ENCODE measurements at places on chromosomes 5 and 9. TPM values are rescaled to one million over a fixed set of nuclear protein-coding genes. Genes with fewer than 3 reads are reported as not detected.

The PALM2AKAP2 gene
- total RNA-seq = 9.1 TPM

DNA sequence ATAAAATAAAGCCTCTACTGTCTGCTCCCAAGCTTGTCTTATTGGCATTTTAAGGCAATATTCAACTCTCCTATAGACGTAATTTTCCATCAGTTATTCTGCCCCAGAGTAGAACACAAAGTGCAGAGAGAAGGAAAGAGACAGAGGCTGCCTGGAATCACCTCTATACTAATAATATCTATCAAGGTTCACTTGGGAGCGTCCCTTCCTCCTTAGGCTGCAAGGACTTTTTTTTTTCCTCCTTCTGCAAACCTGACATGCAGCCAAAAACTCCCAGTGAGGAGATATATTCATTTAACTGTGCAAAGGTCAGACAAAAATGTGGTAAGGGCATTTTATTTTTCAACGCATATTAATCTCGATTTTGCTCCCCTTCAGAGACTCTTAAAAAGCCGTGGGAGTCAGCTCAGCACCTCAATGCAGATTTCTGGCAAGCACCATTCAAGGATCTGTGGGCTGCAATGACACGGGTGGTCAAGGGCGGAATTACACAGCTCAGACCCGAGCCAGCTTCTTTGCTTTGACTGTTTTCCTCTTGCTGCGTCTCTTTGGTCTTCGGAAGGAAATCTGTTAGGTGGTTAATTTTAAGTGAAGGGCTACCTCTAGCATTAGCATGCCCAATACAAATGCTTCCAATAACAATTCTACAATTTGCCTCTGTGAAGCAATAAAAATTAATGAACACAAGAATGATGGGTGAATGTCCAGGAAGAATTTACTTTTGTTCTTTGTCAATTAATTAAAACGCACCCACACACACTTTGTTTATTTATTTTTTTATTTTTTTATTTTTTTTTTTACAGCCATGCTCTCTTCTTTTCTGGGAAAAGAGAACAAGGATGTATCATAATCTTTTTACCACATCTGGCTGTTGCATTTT, 587.7 kb upstream of the GRAMD2B start:
- no peaks in the 10 kb centered on the region for H3K36me3 ChIP-seq
- no peak overlapping the region for H3K4me3 ChIP-seq
- peak; percentile 33 for DNase-seq
- no peaks in the 10 kb centered on the region for H3K4me1 ChIP-seq
- H3K27me3 ChIP-seq = no peaks in the 10 kb centered on the region

DNA sequence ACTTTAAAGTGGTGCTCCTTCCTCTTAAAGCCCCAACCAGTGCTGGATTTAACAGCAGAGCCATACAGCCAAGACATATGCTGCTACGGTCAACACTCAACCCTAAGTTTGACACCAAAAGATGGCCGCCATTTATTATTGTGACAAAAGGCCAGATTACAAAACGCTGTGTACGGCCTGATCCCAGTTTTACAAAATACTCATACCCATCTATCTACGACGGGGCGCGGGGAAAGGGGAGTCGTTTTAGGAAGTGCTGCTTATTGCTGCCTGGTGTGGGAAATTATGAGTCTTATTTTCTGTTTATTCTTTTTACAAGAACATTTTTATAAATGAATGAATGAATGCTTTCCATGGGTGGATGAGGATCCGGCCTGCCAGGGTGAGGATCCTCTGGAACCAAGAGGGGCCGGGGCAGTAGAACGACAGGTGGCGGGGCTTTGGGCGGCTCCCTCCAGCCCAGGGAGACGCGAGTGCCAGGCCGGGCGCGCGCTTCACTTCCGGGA, 457 bp upstream of the IDNK start:
- peak overlapping the region; percentile 89 for H3K27ac ChIP-seq
- DNase-seq = no peak
- H3K36me3 ChIP-seq = peaks cover 32% of the 10 kb centered on the region
- peak overlapping the region; percentile 83 for H3K4me3 ChIP-seq
- H3K27me3 ChIP-seq = no peaks in the 10 kb centered on the region

DNA sequence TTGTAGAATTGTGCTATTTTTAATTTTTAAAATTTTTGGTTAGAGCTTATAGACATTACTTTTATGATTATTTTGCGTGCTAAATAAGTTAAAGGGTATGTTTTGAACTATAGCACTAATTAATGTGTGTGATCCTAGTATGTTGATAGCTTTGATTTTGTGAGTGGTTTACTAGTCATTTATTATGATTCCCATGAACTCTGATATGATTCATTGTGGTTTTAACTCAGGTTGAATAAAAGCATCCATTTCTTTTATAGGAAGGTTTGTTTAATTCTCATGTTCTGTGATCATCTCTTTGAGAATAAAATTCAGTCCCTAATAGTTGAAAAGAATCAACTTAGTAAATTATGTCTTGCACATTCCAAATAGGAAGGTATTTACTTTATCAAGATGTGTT, 22.5 kb downstream of the C5orf22 start:
- DNase-seq = no peak
- H3K4me3 ChIP-seq = no peak overlapping the region
- H3K27ac ChIP-seq = no peak overlapping the region
- H3K27me3 ChIP-seq = no peaks in the 10 kb centered on the region
- H3K4me1 ChIP-seq = no peaks in the 10 kb centered on the region
- peaks cover 56% of the 10 kb centered on the region for H3K36me3 ChIP-seq

DNA sequence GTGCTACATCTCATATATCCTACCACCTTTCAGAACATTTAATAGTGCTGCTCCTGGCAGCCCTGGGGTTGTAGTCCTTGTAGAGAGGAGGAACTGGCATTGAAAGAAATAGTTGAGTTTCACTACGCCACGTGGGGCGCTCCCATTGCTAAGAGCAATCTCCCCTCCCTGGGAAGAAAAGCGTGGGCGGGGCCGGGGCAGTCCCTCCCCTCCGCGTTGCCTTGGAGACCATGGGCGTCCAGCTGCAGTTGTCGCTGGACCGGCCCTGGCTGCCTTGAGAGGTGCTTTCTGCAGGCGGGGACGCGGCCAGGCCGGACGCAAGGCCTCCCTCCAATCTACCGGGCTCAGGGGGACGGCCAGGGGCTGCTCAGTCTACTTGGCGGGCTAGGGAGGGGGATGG, 368 bp upstream of the CCDC180 start:
- DNase-seq = no peak
- H3K27me3 ChIP-seq = no peaks in the 10 kb centered on the region
- H3K4me1 ChIP-seq = no peaks in the 10 kb centered on the region
- no peak overlapping the region for H3K27ac ChIP-seq
- no peaks in the 10 kb centered on the region for H3K36me3 ChIP-seq
- H3K4me3 ChIP-seq = no peak overlapping the region

GRCh38 chr5:167822241-167822640, 469.2 kb upstream of the WWC1 start:
- H3K4me1 ChIP-seq = no peaks in the 10 kb centered on the region
- H3K36me3 ChIP-seq = no peaks in the 10 kb centered on the region
- H3K27me3 ChIP-seq = no peaks in the 10 kb centered on the region
- H3K4me3 ChIP-seq = no peak overlapping the region
- no peak for DNase-seq

The PCDHGB6 gene
- total RNA-seq = 1.4 TPM

The ARSK gene
- total RNA-seq = 3.6 TPM

The RGS7BP gene
- total RNA-seq = not detected

- no peaks in the 10 kb centered on the region for H3K27me3 ChIP-seq
- no peaks in the 10 kb centered on the region for H3K4me1 ChIP-seq
- no peak overlapping the region for H3K27ac ChIP-seq
- no peak overlapping the region for H3K4me3 ChIP-seq
- no peak for DNase-seq
- H3K36me3 ChIP-seq = no peaks in the 10 kb centered on the region
Measured at GRCh38 chr5:158033724-158034123, 174.8 kb upstream of the CLINT1 start.

GRCh38 chr5:153491038-153491744, 721 bp downstream of the GRIA1 start:
- H3K27ac ChIP-seq = no peak overlapping the region
- DNase-seq = no peak
- H3K4me3 ChIP-seq = no peak overlapping the region

The UBE2QL1 gene
- not detected for total RNA-seq

- H3K27me3 ChIP-seq = no peaks in the 10 kb centered on the region
- no peak for DNase-seq
- H3K36me3 ChIP-seq = no peaks in the 10 kb centered on the region
- peaks cover 7% of the 10 kb centered on the region for H3K4me1 ChIP-seq
- no peak overlapping the region for H3K27ac ChIP-seq
Measured at GRCh38 chr9:82170866-82171265, 182.3 kb downstream of the SPATA31D1 start.

DNA sequence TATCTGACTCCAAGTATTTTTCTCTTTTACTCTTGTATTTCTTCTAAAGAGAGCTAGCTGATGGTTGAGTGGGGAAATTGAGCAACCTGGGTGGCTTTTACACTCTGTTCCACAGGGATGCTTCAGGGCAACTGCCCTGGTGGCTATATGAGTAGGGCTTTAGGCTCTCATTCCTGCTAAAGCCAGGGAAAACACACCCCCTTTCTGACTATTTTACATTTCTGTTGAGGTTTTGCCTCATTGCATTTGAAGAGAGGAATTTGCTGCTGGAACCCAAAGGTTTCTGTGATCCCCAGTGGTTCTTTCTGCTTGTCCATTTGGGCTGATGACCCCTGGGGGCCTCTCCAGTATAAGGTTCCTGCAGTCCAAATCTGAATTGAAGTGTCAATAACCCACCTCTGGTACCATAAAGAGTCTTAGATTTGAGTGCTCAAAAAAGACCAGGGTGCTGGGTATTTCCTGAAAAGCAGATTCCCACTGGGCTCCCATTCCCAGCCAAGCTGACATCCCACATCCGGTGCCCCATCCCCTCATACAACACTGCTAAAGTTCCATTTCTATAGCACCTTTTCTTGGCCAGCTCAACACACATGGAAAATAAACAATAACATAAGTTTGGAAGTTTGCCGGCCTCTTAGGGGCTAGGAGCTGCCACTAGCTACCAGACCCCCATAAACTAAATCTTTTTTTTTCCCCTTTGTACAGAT, 59.5 kb downstream of the PAPPA start:
- no peak for DNase-seq
- no peak overlapping the region for H3K27ac ChIP-seq
- H3K27me3 ChIP-seq = no peaks in the 10 kb centered on the region
- H3K4me3 ChIP-seq = no peak overlapping the region
- H3K4me1 ChIP-seq = peaks cover 11% of the 10 kb centered on the region

DNA sequence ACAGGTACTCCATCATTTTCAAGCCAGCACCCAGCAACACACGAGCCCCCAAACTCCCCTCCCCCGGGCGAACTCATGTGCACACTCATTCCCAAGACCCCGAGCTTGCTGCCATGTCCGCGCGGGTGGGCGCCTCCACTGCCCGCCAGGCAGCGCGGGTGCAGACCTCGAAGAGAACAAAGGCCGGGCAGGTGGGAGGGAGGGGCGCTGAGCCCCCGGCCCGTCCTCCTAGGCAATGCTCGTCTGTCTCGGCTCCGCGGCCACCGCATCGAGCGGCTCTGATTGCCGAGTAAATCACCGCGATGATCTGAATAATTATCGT, 47.1 kb upstream of the PSD2 start:
- H3K36me3 ChIP-seq = no peaks in the 10 kb centered on the region
- H3K27ac ChIP-seq = no peak overlapping the region
- no peak for DNase-seq
- peaks cover 13% of the 10 kb centered on the region for H3K4me1 ChIP-seq

DNA sequence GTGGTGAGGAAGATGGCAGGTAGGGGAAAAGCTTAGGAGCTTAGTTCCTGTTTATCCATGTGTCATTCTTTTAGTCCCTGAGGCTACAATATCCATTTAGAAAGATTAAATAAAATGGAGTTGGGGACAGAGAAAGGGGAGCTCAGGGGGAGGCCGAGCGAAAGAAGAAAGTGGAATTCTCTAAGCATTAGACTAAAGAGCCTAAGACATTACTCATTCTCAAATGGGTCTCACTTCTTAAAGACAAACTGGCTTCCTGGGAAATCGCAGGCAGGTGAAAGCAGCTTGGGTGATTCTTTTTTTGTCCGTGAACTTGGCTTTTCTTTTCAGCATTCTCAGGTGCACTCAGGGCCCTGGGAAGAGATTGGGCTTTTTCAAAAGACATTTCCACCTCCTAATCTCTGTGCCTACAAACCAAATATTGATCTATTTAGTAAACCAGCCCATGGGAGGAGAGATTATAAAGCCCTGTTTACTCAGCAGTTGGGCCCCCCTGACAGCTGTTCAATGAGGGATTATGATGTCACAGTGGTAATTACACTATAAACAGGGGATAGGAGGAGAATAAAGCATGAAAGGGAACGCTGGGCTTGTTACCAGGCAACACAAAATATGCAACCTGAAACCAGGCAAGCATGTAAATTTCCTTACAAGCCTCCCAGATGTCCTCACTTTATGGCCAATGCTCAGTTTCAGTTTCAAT, 584.0 kb downstream of the ACTL7B start:
- peak overlapping the region; percentile 52 for H3K4me3 ChIP-seq
- no peaks in the 10 kb centered on the region for H3K36me3 ChIP-seq
- peak overlapping the region; percentile 93 for H3K27ac ChIP-seq
- H3K27me3 ChIP-seq = no peaks in the 10 kb centered on the region

DNA sequence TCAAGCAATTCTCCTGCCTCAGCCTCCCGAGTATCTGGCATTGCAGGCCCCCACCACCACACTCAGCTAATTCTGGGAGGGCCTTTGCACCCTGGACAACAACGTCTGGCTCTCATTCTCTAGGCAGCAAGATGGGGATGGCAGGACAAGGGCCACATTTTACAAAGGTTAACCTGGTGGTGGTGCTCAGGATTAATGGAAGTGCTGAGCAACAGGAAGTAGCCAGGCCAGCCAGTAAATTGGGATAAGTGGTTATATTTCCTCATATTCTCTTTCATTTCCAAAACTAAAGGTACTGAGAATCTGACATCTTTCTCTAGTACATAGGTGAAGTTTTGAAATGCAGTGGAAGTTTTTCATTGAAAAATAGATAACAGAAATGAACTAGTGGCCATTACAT, 24.7 kb upstream of the ASPN start:
- H3K4me1 ChIP-seq = peaks cover 29% of the 10 kb centered on the region
- H3K4me3 ChIP-seq = peak overlapping the region; percentile 72

The CKMT2 gene
- total RNA-seq = not detected

DNA sequence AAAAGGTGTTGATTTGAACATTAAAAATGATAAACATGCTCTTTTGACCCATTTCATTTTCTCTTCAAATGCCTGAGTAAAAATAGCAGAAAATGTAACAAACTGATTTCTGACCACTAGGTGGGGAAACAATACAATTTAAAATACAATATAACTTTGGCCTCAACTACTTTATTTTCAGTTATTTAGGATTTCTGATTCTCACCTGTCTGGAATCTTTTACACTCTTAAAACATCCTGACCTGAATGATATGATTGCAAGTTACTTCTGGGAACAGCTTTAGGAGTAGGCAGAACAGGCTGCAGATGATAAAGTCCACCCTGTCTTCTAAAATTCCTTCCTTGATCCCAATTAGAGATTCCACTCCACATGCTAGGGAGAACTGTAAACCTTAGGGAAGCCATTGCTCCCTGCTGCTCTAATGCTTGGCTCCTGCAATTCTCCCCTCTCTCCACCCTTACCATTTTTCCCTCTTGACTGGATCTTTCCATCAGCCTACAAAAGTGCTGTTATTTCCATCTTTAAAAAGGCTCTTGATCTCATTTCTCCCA, 70.3 kb downstream of the FYB1 start:
- DNase-seq = peak; percentile 29
- no peak overlapping the region for H3K4me3 ChIP-seq
- no peaks in the 10 kb centered on the region for H3K27me3 ChIP-seq
